H4 (cell line): ENCODE measurements at places on chromosomes 11 and 22. TPM values are rescaled to one million over a fixed set of nuclear protein-coding genes. Genes with fewer than 3 reads are reported as not detected.

DNA sequence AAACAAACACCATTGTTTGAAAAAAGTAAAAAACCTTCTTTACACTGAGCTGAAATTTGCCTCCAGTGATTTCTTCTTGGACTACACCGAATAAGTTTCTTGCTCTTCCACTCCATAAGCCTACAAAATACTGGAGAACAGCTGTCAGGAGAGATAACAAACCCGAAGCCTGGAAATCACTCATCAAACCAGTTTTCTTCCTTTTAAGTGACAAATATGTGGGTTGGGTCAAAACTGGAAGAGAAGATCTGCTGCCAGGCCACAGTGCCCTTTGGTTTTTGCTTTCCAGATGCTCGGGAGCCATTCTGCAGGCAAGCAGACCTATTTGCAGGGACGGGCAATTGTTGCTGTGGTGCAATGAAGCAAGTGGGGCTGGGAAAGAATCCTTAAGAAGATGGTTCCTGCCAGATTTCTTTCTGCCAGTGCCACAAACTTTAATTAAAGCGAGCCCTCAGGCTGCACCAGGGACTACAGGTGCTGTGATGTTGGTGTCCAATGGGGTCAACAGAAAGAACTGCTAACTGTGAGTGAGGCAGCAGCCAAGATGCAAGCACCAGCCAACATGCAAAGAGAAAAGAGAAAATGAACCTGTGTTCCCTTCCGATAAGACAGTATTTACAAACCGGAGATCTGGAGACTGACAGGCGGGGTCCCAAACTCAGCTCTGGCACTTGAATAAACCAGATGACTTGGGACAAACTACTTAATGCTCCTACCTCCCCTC is 44.8 kb upstream of the SMCO4 start:
- no peak for DNase-seq

DNA sequence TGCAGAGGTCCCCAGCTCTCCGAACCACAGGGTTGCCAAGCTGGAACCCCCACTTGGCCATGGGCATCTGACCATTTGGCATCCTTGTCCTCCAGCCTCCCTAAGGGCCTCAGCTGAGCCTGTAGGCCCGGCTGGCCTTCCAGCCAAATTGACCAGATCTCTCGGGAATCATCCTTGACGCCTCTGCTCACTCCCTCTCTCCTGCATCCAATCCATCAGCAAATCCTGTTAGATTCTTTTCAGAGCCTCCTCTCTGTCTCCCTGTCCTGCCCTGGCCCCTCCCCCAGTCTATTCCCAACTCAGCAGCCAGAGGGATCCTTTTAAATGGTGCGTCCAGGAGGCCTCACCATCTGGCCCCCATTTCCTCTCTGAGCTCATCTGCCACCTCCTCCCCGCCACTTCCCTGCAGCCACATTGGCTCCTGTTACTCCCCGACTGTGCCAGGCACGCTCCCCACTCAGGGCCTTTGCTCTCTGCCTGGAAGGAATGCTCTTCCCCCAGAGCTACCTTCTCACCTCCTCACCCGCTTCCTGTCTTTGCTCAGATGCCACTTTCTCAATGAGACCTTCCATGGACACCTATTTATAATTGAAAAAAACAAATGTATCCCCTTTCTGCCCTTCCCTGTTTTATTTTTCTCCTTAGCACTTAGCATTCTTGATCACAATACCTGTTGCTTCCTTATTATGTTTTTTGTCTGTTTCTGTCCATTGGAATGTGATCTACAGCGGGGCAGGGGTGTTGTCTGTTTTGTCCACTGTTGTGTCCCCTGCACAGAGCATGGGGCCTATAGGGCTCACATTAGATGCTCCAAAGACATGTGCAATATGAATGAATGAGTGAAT is 78.1 kb downstream of the NFAM1 start:
- DNase-seq: peak; percentile 36

- DNase-seq: no peak
Observed at GRCh38 chr22:38727123-38727522, 21.4 kb downstream of the GTPBP1 start.

DNA sequence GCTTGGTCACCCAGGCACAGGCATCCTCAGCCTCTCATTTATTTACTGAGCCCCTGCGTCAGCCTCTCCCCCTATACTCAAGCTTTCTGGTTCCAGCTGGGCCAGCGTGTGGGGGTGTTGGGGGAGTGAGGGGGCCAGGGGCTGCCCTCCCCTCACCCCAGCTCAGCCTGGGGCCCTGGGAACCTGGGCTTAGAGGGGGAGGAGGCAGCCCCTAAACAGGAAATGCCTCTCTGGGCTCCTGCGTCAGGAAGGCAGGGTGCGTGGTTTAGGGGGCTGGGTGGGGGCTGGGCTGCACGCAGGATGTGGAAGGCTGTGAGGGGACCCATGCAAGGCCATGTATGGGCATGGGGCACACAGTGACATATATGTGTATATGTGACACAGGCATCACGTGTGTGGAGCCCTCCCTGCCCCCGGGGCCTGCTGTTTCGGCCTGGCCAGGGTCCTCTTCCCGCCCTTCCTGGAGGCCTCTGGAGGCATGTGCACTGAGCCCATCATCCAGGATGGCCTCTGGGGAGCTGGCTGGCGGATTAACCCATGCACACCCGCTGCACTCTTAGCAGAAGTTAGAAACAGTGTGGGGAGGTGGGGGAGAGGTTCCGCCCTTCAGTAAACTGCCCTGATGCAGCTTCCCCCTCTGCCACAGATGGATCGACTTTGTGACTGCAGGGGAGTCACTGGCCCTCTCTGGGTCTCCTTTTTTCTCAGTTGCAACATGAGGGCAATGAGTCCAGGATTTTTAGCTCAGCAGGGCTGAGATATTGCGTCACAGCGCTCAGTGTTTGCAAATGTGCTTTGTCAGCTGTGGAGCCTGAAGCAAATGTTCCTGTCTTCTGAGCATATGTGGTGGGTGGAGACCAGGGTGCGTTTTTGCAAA is 1.1 kb upstream of the CD248 start:
- peak; percentile 45 for DNase-seq

DNA sequence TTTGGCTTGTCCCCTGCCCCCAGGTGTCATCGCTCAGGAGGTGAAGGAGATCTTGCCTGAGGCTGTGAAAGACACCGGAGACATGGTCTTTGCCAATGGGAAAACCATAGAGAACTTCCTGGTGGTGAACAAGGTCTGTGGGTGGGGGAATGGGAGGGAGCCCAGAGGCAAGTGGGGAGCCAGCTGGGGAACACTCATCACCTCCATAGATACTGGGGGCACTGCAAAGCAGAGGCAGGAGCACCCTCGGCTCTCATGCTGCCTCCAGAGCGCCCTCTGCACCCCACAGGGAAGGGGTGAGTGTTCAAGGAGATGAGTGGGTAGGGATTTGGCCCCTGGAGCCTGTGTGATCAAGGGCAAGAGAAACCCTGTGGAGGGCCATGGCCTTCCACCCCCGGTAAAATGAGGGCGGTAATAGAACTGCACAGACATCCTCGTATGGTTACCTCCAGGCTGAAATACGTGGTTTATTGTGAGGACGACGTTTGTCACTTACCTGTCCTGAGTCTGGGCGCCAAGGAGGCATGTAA is 14.0 kb downstream of the TMEM258 start:
- DNase-seq: no peak

GRCh38 chr22:23204125-23204488 is 23.8 kb downstream of the BCR start:
- no peak for DNase-seq

GRCh38 chr11:44621784-44622183 is 56.3 kb downstream of the CD82 start:
- no peak for DNase-seq

Gene APOL5
- total RNA-seq: not detected in 2 replicates

Gene GLYAT
- total RNA-seq: not detected in 2 replicates

Gene XKR3
- total RNA-seq: 0.06 TPM in 1 of 2 replicates, not detected in the other

Gene RFPL1
- 0.08 TPM in 1 of 2 replicates, not detected in the other for total RNA-seq

Gene MMP27
- not detected in 2 replicates for total RNA-seq

Gene BRSK2
- 1.3 and 2.5 TPM in 2 replicates for total RNA-seq

GRCh38 chr11:65554057-65554818 is 3.9 kb downstream of the LTBP3 start:
- DNase-seq: no peak

GRCh38 chr11:62614275-62614674 is 1.2 kb downstream of the ROM1 start:
- no peak for DNase-seq

DNA sequence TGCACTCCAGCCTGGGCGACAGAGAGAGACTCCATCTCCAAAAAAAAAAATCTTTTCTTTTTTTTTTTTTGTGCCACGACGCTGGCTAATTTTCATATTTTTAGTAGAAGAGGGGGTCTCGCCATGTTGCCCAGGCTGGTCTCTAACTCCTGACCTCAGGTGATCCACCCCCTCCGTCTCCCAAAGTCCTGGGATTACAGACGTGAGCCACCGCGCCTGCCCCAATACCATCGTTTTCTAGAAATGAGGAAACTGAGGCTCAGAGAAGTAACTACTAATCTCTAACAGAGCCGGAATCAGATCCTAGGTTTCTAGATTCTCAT is 13.5 kb downstream of the SSH3 start:
- DNase-seq: no peak

Gene MLC1
- 1.4 and 3.3 TPM in 2 replicates for total RNA-seq

Gene PRRG4
- total RNA-seq: 0.25 TPM in 2 replicates

Gene NNMT
- 895 and 907 TPM in 2 replicates for total RNA-seq

- DNase-seq: no peak
Observed at GRCh38 chr11:8937159-8937558, 4.4 kb upstream of the C11orf16 start.

- DNase-seq: peak; percentile 76
Observed at GRCh38 chr11:44094260-44094868, 1.1 kb upstream of the EXT2 start.

GRCh38 chr11:98227278-98227677 is 793.5 kb upstream of the CNTN5 start:
- no peak for DNase-seq

Gene PRG3
- total RNA-seq: not detected in 2 replicates

Gene ALDH3B2
- total RNA-seq: not detected in 2 replicates

DNA sequence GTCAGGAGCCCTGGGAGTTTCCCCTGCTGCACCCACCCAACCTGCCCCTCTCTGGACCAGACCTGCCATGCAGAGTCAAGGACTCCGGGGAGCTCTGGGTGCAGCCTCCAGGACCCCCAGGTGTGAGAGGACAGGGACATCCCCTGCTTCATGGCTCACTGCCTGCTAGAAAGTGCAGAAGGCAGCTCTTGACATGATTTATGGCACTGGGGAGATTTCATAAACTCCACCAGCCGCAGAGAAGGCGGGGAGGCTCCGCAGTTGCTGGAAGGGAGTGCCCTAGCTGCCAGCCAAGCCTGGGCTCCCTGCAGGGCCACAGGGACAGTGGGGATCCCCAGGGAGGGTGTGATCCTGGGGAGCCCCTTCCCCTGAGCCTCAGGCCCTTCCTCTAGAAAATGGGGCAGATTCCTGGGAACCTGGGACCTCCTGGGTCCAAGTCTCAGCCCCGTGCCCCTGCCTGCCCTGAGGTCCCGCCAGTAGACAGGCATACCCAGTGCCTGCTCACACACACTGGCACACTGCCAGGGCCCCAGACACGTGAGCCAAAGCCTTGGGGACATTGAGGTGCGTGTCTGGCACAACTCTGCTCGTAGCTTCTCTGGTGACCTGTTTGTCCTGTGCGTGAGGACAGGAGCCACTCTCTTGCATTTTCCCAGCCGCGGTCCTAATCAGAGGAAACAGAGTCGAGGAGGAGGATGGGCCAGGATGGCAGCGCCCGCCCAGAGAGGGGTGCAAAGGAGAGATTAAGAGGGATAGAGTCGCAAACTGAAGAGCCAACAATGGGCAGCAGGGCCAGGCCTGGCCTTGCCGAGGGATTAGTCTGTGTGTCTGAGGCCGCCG is 13.8 kb downstream of the CABP7 start:
- no peak for DNase-seq

Gene OR4C16
- total RNA-seq: not detected in 2 replicates

Gene MS4A8
- 0.17 TPM in 1 of 2 replicates, not detected in the other for total RNA-seq

DNA sequence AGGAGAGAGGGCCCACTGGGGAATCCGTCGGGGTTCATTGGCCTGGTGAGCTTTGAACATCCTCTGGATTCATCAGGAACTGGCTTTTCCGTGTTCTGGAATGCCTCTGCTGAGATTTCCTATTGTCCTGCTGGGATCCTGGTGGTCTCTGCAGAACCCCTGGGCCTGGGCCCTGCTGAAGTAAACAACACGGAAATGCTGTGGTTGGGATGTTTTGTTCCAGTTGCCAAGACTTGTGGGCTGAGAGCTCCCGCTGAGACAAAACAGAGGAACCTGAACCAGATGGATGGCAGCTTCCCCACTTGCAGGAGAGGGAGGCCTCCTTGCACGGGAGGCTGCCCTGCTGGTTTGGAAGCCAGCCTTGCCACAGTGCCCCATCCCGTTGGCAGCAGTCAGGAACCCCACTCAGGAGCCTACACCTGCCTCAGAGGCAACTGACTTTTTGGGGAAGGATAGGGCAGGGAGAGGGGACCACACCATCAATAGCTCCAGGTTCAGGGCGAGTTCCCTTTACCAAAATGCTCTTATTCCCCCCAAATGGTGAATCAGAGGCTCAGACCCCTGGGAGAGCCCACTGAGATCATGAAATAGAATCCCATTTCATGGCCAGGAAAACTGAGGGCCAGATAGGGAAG is 60.7 kb downstream of the LRRC32 start:
- DNase-seq: no peak

DNA sequence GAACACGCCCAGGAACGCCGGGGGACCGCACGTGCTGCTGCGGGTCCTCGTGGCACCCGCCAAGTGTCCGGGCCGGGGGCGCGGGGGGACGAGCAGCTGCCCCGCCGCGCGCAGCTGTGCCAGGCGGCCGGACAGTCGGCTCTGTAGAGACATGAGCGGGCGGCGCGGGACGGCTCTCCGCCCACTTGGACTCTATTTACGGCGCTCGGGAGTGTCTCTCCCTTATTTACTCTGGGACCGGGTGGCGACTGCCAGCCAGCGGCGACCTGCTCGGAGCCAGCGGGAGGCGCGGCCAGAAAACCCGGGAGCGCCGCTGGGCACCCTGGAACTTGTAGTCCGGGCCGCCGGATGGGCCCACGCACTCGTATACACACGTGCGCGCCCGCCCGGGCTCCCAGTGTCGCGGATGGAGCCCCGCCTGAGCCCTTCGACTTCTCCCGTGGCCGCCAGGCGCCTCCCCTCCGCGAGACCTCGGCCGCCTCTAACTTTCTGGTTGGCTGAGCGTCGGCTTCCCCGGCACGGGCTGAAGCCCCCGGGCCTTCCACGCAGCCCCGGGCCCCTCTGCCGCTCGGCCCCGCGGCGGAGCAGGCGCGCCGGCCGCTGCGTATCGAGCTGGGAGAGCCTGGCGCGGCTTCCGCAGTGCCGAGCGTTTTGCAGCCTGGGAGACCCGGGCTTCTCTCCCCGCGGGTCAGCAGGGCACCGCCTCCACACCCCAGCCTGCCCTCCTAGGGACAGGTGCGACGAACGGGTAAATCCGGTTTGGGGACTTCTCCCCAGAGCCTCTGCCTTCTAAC is at the start of gene MACROD1:
Gene MACROD1, minus strand, starts transcription at position 272 of the 794 bp plus-strand sequence. Its CDS starts 119 bp downstream, at position 153.
- DNase-seq: peak; percentile 63

GRCh38 chr11:10351765-10352641 is 47.1 kb downstream of the ADM start:
- peak; percentile 95 for DNase-seq

- DNase-seq: no peak
Observed at GRCh38 chr11:84543367-84544159, 1083.6 kb downstream of the DLG2 start.

Gene PDE2A
- 2.6 and 3.0 TPM in 2 replicates for total RNA-seq

Gene BRD1
- 7.3 and 13.9 TPM in 2 replicates for total RNA-seq
